GM23248 (cell line): ENCODE measurements at places on chromosomes 2 and 18.

DNA sequence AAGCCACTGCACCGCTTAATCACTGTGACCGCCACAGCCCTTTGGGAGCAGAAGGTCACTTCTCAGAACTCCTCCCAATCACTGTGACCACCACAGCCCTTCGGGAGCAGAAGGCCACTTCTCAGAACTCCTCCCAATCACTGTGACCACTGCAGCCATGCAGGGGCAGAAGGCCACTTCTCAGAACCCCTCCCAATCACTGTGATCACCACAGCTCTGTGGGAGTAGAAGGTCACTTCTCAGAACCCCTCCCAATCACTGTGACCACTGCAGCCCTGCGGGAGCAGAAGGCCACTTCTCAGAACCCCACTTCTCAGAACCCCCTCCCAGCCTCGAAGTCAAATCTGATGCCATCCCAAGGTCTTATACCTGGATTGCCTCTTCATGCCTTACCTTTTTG, 56.8 kb upstream of the DAPL1 start:
- DNase-seq = no peak

GRCh38 chr2:167750675-167751074, 496.7 kb downstream of the STK39 start:
- DNase-seq = no peak

DNA sequence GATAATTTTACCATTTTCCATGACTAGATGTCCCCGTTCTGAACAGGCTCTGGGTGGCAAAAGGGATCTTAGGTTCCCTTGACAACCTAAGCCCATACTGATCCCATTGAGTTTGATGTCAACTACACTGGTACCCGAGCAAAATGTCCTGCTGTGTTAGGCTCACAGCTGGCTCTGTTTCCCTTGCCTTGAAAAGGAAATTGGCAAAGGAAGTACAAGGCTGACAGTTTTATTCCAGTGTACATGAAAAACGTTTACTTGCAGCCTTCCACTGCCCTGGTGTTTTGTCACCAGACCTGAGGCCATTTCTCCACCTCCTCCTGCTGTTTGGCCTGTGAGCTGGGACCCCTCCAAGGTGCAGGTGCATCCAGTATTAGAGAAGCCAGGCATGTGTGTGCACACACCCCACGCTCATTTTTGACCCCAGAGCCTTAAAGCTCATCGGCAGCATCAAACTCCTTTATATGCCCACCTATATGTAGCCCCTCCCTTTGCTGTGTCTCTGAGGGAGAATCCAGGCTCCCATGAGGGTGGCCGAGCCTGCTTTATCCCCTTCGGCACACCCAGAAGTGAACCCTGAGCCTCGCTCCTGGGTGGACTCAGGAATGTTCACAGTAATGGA, 171.3 kb downstream of the NDUFA10 start:
- no peak for DNase-seq

DNA sequence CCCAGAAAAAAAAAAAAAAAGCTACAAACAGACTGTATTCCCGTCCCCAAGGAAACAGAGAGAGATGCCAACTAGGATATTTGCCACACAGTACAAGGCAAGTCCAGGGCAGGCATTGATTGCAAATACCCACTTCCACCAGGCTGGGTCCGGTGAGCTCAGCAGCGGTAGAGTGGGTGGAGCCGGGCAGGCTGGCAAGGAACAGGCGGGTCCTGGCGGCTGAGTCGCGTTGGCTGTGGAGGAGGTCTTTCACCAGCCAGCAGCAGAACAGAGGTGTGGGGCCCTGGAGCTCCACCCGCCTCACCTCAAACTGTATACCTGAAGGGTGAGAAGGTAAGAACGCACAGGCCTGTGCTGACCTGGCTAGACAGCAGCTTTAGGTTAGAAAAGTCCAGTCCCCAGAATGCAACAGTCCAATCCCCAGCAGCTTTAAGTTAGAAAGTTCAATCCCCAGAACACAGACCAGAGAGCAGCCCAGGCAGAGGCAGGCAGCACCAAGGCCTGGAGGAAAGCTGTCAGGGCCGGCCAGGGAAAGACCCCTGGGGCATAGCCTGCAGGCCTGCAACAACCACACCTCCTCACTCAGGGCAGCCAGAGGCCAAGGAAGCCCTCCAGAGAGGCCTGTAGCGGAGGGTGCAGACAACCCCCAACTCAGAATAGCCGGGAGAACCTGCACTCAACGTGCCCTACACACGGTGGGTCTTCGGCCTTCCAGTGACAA, 21.9 kb upstream of the MTERF4 start:
- peak; percentile 18 for DNase-seq

DNA sequence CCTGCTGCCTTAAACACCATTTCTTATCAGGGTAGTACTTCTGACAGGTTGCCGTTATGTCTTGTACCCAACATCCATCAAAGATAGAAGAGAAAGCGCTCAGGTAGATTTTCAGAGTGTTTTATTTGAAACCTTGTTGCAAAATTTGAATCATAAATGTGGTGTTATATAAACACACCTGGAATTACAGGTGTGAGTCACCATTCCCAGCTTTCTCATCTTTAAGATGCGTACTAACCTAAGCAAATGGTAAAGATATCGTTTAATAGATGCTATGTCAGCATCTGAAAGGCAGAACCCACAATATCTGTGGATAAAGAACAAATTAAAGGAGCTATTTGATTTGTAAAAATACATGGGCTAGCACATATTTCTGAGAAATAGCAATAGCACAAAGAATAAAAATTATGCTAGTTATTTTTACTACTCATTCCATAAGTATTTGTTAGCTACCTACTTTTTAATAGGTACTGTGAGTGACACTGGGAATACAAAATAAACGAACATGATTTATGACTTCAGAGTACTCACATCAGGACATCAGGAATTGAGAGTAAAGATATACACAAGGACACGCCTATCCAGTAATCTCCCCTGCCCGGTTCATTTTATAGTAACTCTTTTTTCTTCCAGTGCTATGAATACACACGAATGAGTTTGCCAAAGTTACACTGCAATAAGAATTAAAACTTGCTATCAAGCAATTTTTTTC, 193.8 kb downstream of the RBM43 start:
- DNase-seq = no peak

DNA sequence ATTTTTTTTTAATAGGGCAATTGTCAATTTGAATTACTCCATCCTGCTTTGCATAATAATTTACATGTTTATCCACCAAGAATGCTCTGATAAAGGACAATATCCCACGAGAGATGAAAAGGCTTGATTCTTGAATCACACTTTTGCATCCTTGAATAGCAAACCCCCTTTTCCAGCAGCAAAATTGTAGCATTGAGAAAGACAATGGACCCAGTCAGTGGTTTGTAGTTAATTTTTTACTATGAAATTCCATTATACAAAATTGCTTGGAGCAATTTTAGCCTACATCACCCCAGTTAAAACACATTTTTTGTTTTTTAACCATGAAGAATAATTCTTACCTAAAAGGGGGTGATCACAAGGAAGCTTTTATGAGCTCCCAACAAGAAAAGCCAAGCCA, 255.1 kb downstream of the RND3 start:
- DNase-seq = no peak
